ENCODE measurements at places on chromosomes 13 and 19.

DNA sequence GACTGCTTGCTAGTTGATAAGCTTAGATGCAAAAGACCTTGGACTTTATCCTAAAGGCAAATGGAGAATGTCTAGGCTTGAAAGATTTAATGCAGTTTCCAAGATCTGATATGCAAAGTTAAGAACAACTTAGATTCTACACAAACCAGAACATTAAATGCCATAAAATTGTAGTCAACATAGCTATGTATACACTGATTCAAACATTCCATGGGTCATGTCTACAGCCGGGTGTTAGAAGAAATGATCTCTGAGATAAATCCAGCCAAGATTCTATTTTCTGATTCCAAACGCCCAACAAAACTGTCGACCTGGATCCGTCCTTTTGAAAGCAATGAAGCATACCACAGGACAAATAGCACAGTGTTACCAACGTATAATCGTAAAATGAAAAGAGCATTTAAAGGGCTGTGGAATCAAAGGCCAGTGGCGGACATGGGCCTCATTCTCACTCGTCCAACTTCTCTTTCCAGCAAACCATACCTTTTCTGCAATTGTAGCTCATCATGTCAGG, 52.7 kb downstream of the KCTD12 start:
- DNase-seq, result no peak

GRCh38 chr19:52227980-52228379, 38.1 kb downstream of the PPP2R1A start:
- no peak for DNase-seq

- no peak for DNase-seq
These were observed 76.2 kb upstream of the ARHGEF7 start for GRCh38 chr13:111038887-111039286.

DNA sequence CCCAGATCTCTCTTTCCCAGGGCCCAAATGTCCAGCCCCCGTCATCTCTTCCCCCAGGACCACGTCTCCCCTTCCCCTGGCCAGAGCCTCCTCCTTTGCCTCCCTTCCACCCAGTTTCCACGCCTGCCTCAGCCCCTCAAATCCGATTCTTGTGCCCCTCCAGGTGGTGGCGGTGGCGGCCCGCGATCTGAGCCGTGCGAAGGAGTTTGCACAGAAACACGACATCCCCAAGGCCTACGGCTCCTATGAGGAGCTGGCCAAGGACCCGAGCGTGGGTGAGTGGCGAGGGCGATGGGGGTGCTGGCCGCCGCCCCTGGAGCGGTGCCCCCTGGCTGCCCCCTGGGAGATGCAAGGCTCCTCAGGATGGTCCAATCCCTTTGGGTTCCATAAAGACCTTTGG, 1.3 kb downstream of the DHDH start:
- DNase-seq, result no peak

- DNase-seq, result no peak
These were observed 26.1 kb upstream of the TIMM44 start for GRCh38 chr19:7969555-7969939.

GRCh38 chr13:39836038-39836437, 180.6 kb downstream of the COG6 start:
- no peak for DNase-seq

GRCh38 chr13:37134411-37135041, 29.1 kb upstream of the CSNK1A1L start:
- DNase-seq, result no peak

- DNase-seq, result no peak
These were observed at the start of gene PGLYRP2 for GRCh38 chr19:15479391-15480345. TSS of gene PGLYRP2 (minus strand) at chr19:15479501. CDS start at chr19:15479371, 130 bp downstream.
